Activated B cell treated with CpG ODN at 0.5 μM for 24 hours (primary cell): ENCODE measurements at places on chromosomes 1 and 21.

- no peaks in the 10 kb centered on the region for H3K36me3 ChIP-seq
- H3K27ac ChIP-seq, result no peak overlapping the region
- peaks cover 2% of the 10 kb centered on the region for H3K4me1 ChIP-seq
- no peak for DNase-seq
These were observed 6.2 kb upstream of the MMP23B start for GRCh38 chr1:1625824-1626206.

GRCh38 chr1:10387677-10388386, 11.0 kb upstream of the PGD start:
- peaks cover 12% of the 10 kb centered on the region for H3K4me1 ChIP-seq
- H3K27ac ChIP-seq, result peak overlapping the region; percentile 71
- no peaks in the 10 kb centered on the region for H3K36me3 ChIP-seq

GRCh38 chr1:199057322-199057721, 418.5 kb downstream of the PTPRC start:
- no peaks in the 10 kb centered on the region for H3K27me3 ChIP-seq
- H3K27ac ChIP-seq, result no peak overlapping the region
- no peaks in the 10 kb centered on the region for H3K4me1 ChIP-seq
- no peaks in the 10 kb centered on the region for H3K36me3 ChIP-seq

DNA sequence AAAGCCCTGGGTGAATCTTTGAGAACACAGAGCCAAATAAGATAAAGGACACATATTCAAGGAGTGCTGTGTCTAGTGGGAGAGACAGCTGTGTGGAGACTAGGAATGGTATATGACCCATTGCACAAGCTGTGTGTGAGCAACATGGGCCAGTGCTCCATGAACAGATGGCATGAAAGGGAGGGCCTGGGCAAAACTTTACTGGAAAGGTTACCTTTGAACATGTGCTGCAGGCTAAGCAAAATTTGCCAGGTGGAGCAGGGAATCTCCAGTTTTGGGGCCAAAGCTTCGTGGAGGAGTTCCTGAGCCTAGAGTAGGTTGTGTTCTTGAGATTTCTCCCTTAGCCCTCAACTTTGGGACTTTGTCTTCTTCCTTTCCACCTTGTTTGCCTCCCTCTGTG, 446.1 kb upstream of the PROX1 start:
- H3K36me3 ChIP-seq, result no peaks in the 10 kb centered on the region
- DNase-seq, result no peak
- H3K4me1 ChIP-seq, result no peaks in the 10 kb centered on the region
- H3K27me3 ChIP-seq, result no peaks in the 10 kb centered on the region
- H3K4me3 ChIP-seq, result no peak overlapping the region

DNA sequence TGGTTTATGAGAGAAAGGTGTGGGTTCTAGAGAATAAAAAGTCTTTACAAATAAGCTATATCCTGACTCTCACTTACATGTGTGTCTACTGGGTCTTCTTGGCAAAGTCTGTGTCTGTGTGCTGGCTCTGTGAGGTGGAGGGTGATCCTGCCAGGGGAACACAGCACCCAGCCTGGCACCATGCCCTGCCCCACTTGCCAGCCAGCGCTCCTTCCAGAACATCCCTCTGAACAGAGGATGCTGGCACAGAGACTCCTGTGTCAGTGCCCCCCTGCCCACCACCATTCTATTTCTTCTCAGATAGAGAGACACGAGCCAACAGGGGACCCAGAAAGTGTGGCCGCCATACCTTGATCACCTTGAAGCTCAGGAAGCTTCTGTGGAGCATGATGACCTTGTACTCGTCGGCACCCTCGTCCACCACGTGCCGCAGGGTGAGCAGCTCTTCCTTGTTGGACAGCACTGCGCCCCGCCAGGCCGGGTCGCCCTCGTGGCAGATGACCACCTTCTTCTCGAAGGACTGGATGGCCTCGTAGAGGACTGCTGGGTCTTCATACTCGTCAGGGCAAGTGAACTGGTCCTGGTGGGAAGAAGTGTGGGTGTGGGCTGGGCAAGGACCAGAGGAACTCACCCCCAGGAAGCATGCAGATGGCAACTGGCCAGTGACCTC, 49.7 kb downstream of the NTPCR start:
- no peak for DNase-seq
- H3K4me1 ChIP-seq, result no peaks in the 10 kb centered on the region
- peaks cover 60% of the 10 kb centered on the region for H3K36me3 ChIP-seq

- no peaks in the 10 kb centered on the region for H3K27me3 ChIP-seq
- H3K27ac ChIP-seq, result no peak overlapping the region
- no peaks in the 10 kb centered on the region for H3K36me3 ChIP-seq
- DNase-seq, result no peak
- no peaks in the 10 kb centered on the region for H3K4me1 ChIP-seq
These were observed 10.8 kb upstream of the TIAM1 start for GRCh38 chr21:31354604-31355443.
